DMS 273 treated with DMSO at 0.1 percent for 48 hours (cell line): ENCODE measurements at places on chromosomes 1 and 21.
A peak's percentile ranks its signal among the peaks of the same experiment; 100 is the strongest.

- DNase-seq, result no peak
Observed at GRCh38 chr1:15411593-15412137, 2.0 kb downstream of the EFHD2 start.

- DNase-seq, result no peak
Observed at GRCh38 chr1:29413661-29414060, 177.3 kb downstream of the PTPRU start.

DNA sequence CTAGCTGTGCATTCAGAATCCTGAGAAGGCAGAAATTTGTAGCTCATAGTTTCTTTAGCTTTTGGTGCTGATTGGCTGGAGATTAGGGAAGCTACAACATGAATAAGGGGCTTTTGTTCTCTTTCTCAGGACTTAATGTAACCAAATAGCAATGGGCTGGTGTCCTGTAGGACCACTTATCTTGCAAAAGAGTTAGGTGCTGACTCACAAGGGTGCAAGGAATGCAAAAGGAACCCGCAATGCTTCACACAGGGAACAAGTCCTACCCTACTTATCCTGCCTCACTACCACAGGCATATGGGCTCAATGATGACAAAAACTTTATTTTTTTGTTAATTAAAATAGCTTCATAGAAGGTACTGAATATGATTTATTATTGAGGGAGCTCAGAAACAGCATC is 541.5 kb downstream of the AMY1C start:
- DNase-seq, result no peak

- DNase-seq, result peak; percentile 8
Observed at GRCh38 chr1:115879977-115880376, 39.1 kb upstream of the NHLH2 start.

DNA sequence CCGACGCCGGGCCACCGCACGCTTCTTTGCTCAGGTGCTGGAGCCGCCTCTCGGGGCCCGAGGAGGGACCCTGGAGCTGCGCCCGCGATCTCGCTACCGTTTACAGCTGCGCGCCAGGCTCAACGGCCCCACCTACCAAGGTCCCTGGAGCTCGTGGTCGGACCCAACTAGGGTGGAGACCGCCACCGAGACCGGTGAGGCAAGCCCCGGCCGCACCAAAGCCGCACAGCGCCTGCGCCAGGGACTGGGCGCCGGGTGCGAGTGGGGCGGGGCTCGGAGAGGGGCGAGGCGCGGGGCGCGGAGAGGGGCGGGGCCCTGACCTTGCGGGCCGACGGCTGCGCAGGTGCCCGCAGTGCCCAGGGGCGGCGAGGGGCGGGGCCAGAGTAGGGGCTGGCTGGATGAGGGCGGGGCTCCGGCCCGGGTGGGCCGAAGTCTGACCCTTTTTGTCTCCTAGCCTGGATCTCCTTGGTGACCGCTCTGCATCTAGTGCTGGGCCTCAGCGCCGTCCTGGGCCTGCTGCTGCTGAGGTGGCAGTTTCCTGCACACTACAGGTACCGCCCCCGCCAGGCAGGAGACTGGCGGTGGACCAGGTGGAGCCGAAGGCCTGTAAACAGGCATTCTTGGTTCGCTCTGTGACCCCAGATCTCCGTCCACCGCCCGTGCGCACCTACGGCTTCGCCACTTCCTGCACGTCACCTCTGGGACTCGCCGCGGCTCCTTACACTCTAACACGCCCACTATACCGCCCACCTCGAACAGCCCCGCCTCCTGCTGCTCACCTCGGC is 9.8 kb upstream of the CDC20 start:
- DNase-seq, result peak; percentile 24

- DNase-seq, result no peak
Observed at GRCh38 chr1:233652526-233652925, 38.6 kb downstream of the KCNK1 start.

DNA sequence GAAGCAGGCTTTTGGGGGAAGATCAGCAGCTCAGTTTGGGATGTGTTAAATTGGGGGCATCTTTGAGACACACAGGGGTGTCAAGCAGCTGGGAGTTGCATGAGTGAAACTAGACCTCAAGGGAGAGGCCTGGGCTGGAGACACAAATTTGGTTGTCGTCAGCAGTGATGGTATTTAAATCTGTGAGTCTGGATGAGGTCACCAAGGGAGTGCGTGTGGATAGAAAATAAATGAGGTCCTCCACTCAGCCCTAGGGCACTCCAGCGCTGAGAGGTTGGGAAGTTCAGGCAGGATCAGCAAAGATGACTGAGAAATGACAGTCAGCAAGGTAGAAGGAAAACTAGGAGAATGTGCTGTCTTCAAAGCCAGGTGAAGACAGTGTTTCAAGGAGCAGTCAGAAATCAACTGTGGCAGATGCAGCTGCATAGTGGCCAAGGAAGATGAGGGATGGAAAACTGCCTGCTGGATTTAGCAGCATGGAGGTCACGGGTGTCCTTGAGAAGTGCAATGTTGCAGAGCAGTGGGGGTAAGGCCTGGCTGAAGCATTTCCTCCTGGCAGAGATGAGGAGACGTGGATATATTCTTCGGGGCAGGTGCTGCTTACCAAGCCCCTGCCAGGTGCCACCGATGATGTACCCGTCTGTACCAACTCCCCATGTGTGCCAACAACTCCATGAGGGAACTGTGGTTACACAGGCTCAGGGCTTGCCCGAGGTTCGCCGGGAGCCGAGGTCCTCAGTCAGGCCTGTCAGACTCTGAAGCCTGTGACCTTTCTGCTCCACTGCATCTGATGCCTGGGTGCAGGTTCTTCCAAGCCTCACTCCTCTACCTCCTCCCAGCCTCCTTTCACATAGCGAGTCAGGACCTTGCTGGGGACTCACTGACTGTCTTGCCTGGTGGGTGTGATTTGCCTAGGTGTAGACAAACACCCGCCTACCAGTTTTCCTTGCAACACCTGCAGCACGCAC is 11.3 kb downstream of the MAP7D1 start:
- no peak for DNase-seq

GRCh38 chr1:196660852-196661251 is 9.0 kb downstream of the CFH start:
- no peak for DNase-seq

DNA sequence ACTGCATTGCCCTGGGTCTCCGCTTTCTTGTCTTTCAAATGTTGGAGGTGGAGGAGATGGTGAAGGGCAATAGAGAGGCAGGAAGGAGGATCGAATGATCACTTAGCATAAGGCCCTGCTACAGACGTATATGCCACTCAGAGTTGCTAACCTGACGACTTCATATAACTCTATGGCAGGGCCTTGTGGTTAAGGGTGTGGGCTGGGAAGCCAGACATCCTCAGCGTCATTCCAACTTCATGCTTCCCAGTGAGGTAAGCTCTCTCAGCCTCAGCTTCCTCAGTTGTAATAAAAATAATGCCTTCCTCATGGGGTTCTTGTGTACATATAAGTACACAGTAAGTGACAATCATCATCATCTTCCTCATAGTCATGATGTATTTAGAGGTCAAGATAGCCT is 54.6 kb downstream of the CASQ2 start:
- no peak for DNase-seq

DNA sequence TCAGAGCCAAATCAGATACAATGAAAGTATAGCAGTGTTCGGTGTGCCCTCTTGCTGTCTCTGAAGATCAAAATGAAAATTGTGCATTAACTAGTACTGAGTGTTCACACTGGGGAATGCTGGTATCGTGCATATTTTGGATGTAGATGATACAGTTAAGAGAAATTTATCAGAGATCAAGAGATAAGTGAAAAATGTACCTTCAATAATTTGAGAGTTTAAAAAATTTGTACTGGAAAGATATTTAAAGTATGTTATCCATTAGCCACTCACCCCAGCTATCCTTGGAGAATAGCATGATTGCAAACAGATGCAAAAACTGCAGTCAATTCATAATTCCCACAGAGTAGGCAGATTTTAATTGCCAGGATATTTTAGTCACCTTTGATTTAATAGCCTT is 56.4 kb downstream of the GREM2 start:
- DNase-seq, result no peak

- DNase-seq, result no peak
Observed at GRCh38 chr1:68128157-68128556, 77.7 kb upstream of the DIRAS3 start.

GRCh38 chr1:222062640-222063039 is 320.8 kb upstream of the DUSP10 start:
- DNase-seq, result no peak

DNA sequence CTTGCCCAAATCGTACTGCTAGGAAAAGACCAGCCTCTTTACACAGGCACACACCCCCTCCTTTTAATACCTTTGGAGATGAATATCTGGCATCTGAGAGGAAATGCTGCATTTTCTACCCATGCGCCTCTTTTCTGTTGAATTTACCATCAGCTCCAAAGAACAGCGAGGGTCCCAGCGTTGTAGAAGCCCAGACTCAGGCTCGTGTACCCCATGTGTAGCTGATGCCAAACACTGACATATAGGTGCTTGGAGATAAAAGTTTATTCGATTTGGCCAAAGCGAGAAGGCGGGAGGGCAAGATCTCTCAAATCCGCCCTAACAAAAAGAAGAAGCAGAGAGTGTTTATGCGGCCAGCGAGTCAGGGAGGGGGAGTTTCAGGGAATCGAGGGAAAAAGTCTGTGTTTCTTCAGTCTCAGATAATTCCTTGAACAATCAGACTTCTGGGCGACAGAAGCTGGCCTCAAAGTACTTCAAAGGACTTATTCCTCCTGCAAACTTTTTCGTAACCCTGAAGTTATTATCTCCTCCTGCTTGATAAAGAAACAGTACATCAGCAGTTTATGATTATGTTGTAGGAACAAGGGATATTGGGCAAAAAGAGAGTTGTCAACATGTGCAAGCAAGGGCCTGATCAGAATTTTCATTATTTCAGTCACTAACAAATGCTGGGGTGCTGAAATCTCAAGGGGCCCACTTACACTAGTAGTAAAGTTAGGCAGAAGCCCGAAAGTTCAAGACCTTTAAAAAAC is 642 bp upstream of the CREG1 start:
- no peak for DNase-seq

DNA sequence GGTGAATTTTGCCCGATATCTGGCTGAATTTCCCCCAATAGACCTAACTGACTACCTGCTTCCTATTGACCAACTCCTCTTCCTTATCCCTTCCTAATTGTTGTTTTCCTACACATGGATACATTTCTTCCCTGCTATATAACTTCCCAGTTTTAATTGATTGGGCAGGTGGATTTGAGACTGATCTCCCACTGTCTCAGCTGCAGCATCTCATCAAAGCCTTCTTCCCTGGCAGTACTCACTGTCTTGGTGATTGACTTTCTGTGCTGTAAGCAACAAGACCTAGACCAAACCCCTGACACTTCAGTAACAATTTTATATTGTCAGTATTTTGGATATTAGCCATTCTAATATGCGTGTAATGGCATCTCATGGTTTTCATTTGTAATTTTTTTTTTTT is 11.3 kb upstream of the PLA2G2A start:
- no peak for DNase-seq

GRCh38 chr1:23422241-23422877 is 2.2 kb downstream of the TCEA3 start:
- DNase-seq, result no peak

- no peak for DNase-seq
Observed at GRCh38 chr1:154474802-154475201, 27.2 kb upstream of the TDRD10 start.

DNA sequence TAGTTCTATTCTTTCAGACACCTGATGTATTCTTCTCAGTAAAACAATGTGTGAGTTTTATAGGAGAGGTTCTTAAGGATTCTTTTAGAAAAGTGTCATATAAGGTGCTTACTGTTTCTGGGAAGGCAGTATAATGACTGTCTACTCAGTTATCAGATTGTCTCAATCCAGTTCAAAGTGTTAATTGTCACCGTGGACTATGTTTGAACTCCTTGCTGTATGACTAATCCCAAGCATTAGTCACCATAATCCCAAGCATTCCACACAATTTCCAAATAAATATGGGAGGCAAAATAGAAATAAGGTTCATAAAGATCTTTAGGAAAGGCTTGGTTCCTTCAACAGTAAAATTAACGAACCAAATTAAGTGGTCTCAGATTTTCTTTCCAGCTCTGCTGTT is 342.1 kb upstream of the NR5A2 start:
- no peak for DNase-seq

DNA sequence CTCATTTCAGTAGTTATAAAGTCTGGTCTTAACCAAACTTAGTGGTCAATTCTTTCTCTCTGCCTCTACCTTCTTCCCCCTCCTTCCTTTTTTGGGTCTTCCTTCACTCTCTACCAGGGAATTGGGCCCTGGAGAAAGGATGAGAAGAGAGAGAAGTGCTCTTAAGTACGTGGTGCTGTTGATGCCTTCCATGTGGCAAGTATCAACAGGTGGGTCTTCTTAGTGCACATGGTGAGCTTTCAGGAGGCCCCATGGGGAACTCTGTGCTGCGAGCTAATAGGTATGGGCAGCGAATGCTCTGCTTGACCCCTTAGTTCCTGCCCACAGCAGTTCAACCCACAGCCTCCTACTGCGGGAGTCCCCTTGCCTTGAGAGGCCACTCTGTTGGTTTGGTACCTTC is 39.4 kb upstream of the LMX1A start:
- DNase-seq, result peak; percentile 55

DNA sequence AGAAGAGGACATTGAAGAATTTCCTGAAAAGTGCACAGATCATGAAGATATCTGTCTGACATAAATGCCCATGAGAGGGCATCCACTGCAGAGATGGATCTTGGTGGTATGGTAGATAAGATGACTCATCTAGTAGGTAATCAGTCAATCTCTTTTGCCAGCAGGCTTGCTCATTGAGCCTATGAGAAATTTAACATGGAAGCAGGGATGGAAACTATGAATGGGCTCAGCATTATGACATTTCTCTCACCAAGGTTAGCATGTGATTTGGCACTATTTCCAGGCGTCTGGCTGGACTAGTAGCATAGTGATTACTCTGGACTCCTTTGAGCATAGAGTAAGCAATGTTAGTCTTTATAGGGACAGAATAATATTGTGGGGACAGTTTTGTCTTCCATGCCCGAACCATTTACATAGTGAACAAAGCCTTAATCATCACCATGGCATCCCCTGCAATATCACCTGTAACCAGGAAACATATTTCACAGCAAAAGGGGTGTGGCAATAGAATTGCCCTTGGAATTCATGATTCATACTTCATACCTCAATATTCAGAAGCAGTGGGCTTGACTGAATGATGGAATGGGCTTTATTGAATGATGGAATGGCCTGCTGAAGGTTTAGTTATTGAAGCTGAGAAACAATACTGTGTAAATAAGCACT is 7.3 kb downstream of the OR2C3 start:
- DNase-seq, result no peak

GRCh38 chr21:37631319-37632117 is 264.9 kb downstream of the DYRK1A start:
- DNase-seq, result no peak

GRCh38 chr1:16625497-16626408 is 12.4 kb upstream of the NBPF1 start:
- no peak for DNase-seq

GRCh38 chr1:1318777-1319645 is 5.4 kb downstream of the INTS11 start:
- no peak for DNase-seq
